ENCODE measurements at places on chromosomes 2 and 18. TPM values are rescaled to one million over a fixed set of nuclear protein-coding genes. Genes with fewer than 3 reads are reported as not detected.

Gene REG1B
- not detected for total RNA-seq

Gene IGFBP5
- 386 TPM for total RNA-seq

Gene DCAF17
- total RNA-seq = 32.4 TPM

Gene FASTKD1
- total RNA-seq = 21.4 TPM

Gene IL36RN
- total RNA-seq = under 0.01 TPM

Gene TNS1
- total RNA-seq = 273 TPM

Gene TTR
- total RNA-seq = not detected

Gene LOXL3
- total RNA-seq = 147 TPM

Gene SLC14A1
- 32.1 TPM for total RNA-seq

Gene TMEM198
- total RNA-seq = 0.96 TPM

Gene ST6GAL2
- under 0.01 TPM for total RNA-seq

Gene FKBP7
- total RNA-seq = 68.8 TPM

Gene GALNT13
- 0.28 TPM for total RNA-seq

Gene BIN1
- total RNA-seq = 40.9 TPM

Gene CCDC74B
- 2.3 TPM for total RNA-seq

Gene CTAGE1
- 0.28 TPM for total RNA-seq

All from regular cardiac myocyte (primary cell).